Occipital lobe (tissue), 3 donors: ENCODE measurements at places on chromosomes 6 and 20. TPM values are rescaled to one million over a fixed set of nuclear protein-coding genes. Genes with fewer than 3 reads are reported as not detected.

DNA sequence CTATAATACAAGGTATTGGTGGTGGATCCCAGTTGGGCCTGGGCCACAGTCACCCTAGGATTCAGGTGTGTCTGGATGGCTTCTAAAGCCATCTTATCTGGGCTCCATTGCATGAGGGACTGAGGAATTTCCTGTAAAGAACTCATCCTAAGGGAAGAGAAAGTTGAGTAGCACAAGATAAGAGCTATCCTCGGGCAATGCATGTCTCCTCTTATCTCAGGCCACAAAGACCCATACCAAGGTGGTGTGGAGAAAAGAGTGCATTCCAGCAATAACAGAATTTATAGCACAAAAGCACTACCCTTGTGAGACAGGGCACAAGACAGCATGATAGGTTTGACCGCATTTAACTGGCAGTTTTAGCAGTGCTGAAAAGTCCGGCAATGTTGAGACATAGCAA is 14.3 kb upstream of the MTRF1L start:
- DNase-seq, result no peak

DNA sequence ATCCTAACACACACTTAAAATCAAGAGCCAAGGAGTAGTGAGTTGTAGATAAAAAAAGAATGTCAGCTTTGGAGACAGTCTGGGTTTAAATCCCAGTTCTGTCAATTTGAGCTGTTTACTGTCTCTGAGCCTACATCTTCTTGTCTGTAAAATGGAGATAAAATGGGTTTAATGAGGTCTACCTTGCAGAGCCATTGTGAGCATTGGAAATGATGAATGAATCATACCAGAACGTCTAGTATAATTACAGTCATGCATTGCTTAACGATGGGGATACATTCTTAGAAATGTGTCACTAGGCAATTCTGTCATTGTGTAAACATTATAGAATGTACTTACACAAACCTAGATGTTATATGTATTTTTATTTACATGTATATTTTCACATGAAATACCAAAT is 17.6 kb upstream of the SGK2 start:
- DNase-seq, result no peak

GRCh38 chr20:21342656-21343345 is 39.7 kb downstream of the XRN2 start:
- DNase-seq, result no peak

DNA sequence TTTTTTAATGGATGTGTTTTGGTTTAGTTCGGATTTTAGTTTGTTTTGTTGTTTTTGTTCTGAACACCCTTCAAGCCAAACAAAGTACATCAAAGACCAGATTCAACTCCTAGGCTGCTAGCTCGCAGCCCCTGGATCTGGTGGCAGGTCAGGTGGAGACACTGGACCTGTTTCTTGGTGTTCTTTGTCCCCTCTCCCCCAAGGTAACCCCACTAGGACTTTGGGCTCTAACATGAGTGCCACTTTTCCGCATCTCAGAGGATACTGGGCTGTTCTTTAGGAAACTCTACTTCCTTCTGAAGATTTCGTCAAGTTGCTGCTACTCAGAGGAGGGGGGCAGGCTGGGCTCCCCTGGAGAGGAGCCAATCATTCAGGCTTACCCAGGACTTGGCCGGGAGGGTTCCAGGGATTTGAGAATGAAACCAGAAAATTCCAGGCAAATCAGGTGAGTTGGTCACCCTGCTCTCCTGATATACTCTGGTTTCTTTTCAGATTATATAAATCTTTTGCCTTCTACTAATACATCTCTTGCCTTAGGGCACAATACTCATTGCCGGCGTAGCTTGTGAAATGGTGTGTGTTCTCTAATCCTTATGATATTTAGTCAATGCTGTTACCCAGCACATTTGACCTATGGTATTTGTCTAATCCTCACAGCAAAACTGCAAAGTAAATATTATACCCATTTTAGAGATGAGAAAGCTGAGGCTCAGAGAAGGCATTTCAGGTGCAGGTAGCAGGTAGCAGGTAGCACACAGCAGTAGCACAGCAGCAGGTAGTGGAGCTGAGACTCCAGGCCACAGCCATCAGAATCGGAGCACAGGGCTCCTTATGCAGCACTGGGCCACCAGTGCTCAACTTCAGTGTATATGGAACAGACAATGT is 291.6 kb downstream of the TSHZ2 start:
- no peak for DNase-seq

Gene CFAP206
- 3.0 TPM for total RNA-seq

DNA sequence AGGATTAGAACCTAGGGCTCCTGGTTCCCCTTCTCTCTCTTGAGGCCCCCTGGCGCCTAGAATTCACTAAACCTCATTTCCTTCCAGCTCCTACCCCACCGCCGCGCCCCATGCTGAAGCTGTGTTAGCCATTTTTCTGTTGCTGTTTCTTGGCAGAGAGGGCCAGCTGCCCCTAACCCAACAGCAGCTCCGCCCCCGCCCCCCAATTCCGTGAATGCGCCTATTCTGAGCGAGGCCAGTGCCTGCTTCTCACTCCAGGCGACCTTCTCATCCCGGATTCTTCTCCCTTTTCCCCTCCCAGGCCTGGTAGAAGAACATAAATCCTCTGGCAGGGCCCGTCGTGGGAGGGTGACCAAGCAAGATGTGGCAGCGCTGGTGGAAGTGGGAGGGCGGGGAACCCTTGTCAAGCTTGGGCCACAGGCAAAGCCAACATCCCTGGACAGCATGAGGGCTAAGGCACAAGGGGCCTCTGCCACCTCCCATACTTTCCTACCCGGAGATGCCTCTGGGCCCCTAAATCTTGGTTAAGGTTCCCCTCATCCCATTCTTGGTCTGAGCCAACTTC is 518 bp downstream of the RBPJL start:
- no peak for DNase-seq

DNA sequence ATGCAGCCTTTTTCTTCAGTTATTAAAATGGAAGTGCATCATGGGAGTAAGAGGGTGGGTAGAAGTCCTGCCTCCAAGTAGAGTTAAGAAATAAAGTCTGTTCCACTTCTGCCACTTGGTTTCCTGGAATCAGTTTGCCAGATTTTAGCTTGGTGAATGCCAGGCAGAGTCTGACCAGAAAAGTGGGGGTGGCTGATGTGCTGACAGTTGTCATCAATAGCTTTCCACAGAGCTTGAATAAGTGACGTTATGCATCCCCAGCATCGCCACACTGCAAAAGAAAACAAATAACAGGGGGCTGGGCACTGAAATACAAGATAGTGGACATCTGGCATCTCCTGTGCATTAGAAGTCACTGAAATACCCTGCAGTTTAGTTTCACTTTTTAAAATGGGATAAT is 30.8 kb upstream of the CEP162 start:
- DNase-seq, result no peak

Gene DYNLRB1
- 33.5 TPM for total RNA-seq

DNA sequence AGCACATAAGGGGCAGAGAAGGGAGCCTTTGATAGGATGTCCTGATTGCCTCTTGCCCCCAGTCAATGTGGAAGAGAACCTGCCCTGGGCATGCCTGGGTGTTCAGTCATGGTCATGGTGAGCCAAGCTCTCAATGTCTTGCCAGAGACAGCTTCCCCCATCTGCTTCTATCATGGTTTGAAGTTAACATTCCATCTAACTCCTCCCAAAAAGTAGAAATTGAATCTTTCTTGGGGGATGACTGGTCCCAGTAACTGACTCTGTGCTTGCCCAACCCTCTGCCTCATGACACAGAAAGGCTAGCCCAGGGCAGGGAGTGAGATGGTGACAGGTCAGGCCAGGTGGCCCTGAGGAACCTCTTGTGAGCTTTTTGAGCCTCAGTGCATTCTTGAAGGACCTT is 60.1 kb downstream of the ADTRP start:
- no peak for DNase-seq

DNA sequence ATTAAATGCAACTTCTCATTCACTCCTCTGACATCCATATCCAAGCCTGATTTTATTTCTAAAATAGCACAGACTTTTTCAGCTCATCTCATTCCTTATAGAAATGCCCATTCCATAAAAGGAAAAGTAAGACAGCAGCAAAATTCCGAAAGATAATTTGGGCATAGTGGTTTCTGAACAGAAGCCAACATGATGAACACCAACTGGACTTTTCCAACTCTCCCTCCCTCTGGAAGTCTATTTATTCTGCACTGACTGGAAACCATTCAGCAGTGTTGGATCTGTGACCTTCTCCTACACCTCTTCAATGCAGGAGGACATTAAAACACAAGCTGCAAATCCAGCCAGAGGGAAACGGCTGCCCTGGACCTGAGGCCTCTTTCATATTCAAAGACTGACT is 306.2 kb upstream of the NT5E start:
- DNase-seq, result no peak

Gene PRDM13
- total RNA-seq, result not detected

GRCh38 chr20:5181958-5182357 is 55.1 kb downstream of the CDS2 start:
- no peak for DNase-seq

Gene NOTCH4
- total RNA-seq, result 5.0 TPM

Gene IL17F
- total RNA-seq, result not detected

Gene SRMS
- not detected for total RNA-seq

DNA sequence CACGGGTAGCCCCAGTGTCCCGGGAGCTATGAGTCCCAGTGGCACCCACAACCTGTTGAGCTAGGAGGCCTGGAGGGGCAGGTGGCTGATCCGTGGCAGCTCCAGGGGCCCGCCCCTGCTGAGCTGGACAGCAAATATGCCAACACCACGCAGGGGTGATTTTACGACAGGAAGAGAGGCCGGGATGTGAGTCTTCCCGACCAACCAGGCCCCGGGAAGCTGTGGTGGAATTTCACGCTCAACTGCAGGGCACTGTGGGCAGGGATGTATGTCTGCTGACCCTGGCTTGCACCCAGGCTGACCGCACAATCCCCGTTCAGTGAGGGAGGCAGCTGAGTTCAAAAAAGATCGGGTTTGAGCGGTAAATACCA is 183.9 kb downstream of the ERMARD start:
- DNase-seq, result no peak

GRCh38 chr20:44198872-44199271 is 11.7 kb downstream of the OSER1 start:
- no peak for DNase-seq

Gene TTK
- 4.2 TPM for total RNA-seq

DNA sequence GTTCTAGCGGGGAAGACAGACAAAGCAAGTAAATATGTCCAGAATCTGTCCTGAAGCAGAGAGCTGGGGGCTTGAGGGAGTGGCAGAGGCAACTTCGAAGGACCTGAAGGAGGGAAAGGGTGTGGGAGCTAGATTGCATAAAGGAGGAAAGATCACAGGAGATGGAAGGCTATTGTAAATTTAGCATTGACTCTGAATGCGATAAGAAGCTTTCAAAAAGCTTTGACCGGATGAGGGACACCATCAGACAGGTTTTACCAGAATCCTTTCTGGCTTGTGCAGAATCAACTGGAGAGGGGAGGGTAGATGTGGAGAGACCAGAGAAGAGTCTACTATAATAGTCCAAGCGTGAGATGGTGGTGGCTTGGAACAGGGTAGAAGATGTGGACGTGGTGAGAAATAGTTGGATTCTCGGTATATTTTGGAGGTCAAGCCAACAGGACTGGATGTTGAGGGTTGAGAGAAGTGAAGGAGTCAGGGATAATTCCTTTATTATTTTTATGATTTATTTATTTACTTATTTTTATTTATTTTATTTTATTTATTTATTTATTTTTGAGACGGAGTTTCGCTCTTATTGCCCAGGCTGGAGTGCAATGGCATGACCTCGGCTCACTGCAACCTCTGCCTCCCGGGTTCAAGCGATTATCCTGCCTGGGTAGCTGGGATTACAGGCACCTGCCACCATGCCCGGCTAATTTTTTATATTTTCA is 19.9 kb upstream of the RIPOR3 start:
- no peak for DNase-seq

DNA sequence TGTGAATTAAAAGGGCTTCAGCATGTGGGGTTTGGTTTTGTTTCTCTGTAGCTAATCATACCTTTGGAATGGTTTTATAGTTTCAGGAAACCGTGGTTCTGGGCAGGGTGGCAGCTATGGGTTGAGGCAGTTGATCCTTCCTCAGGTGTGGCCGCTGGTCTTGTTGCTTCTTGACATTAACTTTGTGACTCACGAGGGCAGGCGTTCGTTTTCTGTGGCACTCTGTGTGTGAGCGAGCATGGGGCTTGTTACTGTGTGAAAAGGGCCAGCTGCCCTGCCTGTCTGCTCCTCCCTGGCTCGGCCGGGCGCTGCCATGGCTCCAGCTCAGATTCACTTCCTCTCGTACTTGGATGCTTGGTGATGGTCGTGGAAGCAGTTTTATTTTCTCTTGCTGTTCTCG is 16.2 kb downstream of the DNAJC5 start:
- DNase-seq, result no peak

Gene C4A
- total RNA-seq, result 8.6 TPM

Gene SLC16A10
- 13.6 TPM for total RNA-seq

- no peak for DNase-seq
Observed at GRCh38 chr6:158958504-158959386, 41.3 kb downstream of the RSPH3 start.

- no peak for DNase-seq
Observed at GRCh38 chr20:605237-605636, 4.9 kb downstream of the TCF15 start.

Gene SLPI
- not detected for total RNA-seq

Gene MYL9
- total RNA-seq, result 0.78 TPM

GRCh38 chr6:170125456-170126300 is 165.2 kb downstream of the DLL1 start:
- no peak for DNase-seq

DNA sequence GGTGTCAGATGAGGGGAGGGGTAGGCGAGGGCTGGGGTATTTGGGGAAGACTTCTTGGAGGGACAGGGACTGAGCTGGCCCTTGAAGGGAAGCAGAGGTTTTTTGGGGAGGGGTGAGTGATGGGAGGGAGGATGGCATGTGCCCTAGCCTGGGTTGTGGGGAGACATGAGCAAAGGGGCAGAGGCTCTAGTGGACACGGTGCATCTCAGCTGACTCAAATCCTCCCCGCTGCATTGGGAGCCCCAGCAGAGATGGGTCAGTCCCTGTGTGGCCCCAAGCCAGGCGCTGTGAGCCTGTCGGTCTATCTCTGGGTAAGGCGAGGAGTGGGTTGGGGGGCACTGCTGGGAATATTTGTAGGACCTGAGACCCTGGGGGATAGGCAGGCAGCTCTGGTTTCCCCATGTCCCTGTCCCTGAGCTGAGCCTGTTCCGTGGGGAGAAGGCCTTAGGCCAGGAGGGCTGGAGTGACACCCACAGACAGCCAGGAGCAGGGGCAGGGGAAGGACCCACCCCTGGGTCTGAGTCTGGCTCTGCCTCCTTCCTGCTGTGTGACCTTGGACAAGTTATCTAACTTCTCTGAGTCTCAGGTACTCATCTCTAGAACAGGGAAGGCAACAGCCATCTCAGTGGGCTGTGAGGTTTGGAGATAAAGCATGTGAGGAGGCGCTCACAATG is 36.0 kb downstream of the SPDEF start:
- DNase-seq, result no peak

DNA sequence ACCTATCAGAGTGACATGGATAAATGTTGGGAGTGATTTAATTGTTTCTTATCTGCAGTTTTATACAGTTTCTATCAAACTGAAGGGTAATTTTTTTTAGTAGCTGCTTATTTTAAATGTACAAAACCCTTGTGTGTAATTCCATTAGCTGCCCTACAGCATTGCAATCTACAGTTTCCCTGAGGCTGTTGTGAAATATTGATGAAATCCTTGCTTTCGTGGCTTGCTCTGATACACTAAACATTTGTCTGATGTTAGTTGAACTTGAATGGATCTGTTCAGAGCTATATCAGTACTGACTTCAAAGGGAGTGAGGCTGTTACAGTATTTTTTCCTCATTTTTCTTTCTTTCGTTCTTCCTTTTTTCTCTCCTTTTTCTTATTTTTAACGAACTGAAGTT is 255.4 kb downstream of the TSHZ2 start:
- DNase-seq, result no peak

- no peak for DNase-seq
Observed at GRCh38 chr6:161150136-161150535, 123.7 kb downstream of the AGPAT4 start.
